ENCODE measurements at places on chromosomes 3 and 15.
A peak's percentile ranks its signal among the peaks of the same experiment; 100 is the strongest.

- DNase-seq, result no peak
Measured at GRCh38 chr3:141650783-141651182, 87.3 kb upstream of the RNF7 start.

DNA sequence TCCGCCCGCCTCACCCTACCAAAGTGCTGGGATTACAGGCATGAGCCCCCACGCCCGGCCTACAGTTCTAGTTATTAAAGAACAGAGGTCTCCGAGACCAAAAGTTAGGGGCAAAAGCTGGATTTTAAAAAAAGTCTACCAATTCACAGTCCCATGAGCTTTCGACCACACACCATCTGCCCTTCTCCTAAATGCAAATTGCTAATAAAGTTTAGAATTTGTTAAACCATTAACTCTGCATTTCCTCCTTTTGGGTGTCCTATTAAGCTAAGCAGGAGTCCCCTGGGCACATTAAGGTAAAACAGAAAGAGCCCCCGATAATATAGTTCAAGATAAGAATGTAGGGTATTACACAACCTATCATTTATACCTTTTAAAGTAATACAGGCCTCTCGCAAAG lies 322.7 kb downstream of the FOXP1 start:
- DNase-seq, result no peak

- DNase-seq, result no peak
Measured at GRCh38 chr3:135382621-135383020, 582.9 kb upstream of the PPP2R3A start.

DNA sequence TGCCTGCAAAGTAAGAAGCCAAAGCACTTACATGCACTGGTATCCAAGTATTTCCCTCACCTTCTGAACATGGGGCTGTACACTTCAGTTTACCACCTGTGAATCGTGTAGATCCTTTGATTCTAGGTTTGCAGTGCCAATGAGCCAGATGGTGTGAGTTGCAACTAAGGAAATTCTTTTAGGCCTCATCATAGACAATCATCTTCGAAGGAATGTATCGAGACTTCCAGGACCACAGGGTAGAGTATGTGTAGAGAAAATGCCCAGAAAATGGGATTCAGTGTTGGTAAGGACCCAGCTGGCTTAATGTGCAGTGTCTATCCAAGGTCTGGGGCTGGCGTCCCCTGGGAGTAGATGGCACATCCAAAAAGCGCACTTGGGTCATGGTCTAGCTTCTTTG lies 323.2 kb upstream of the TPM1 start:
- no peak for DNase-seq

- DNase-seq, result no peak
Measured at GRCh38 chr3:61910732-61911131, 349.4 kb downstream of the PTPRG start.

GRCh38 chr15:70036585-70037291 lies 61.0 kb downstream of the TLE3 start:
- DNase-seq, result peak; percentile 76

DNA sequence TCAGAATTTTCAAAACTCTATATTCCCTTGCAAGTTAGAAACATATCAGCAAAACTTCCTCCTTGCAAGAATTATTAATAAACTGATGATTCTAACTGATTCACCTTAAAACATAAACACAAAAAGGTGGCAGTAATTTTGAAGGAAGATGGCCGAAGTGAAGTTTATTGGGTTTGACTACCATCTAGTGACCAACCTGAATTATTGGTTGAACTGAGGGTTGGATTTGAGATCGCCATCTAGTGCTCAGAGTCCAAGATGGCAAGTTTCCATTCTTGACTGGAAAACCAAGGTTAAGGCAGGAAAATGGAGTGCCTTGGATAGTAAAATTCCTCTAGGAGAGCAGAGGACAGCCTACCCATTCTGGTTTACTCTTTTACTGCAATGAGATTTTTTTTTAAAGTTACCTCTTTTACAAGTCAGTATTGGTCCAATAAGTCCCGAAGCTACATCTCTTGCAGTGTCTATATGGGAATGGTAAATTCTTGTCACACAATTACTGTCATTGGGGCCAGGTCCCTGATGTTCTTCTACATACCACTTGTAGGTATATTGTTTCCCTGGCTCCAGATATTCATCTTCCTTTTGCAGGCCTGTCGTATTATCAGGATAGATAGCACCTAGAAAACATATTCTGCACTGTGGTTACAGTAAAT lies 51.6 kb upstream of the CP start:
- peak; percentile 80 for DNase-seq

GRCh38 chr3:6825524-6825923 lies 35.4 kb upstream of the GRM7 start:
- peak; percentile 40 for DNase-seq

DNA sequence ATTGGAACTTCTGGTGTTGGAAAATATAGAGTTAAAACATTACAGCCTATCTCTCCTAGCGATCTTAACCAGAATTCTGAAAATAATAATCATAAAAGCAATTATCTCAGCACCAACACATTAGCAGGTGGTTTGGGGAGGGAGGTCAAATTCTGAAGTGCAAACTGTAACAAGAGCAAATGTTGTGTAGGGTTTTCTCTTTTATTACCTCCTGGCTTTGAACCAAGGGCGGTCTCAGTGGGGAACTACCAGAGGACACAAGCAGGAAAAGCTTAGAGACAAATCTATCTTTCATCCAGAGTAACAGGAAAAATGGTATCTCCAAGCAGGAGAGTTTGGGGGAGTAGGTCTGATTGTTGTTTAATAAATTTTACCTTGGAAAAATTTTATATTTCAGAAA lies 5.5 kb upstream of the ARRDC4 start:
- no peak for DNase-seq

- no peak for DNase-seq
Measured at GRCh38 chr3:110519071-110519470, 552.5 kb upstream of the NECTIN3 start.

- DNase-seq, result no peak
Measured at GRCh38 chr3:139105154-139105702, 60.5 kb upstream of the PRR23C start.
